ENCODE measurements at places on chromosomes 2 and 18.
A peak's percentile ranks its signal among the peaks of the same experiment; 100 is the strongest.

- no peak for DNase-seq
Measured at GRCh38 chr18:69898241-69898861, 49.3 kb downstream of the CD226 start.

DNA sequence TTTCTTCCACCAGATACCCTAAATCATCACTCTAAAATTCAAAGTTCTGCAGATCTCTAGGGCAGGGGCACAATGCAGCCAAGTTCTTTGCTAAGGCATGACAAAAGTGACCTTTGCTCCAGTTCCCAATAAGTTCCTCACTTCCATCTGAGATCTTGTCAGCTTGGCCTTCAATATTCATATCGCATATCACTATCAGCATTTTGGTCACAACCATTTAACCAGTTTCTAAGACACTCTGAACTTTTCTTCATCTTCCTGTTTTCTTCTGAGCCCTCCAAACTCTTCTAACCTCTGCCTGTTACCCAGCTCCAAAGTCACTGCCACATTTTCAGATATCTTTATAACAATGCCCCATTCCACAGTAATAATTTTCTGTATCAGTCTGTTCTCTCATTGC, 452.6 kb upstream of the TRIB2 start:
- no peak for DNase-seq

DNA sequence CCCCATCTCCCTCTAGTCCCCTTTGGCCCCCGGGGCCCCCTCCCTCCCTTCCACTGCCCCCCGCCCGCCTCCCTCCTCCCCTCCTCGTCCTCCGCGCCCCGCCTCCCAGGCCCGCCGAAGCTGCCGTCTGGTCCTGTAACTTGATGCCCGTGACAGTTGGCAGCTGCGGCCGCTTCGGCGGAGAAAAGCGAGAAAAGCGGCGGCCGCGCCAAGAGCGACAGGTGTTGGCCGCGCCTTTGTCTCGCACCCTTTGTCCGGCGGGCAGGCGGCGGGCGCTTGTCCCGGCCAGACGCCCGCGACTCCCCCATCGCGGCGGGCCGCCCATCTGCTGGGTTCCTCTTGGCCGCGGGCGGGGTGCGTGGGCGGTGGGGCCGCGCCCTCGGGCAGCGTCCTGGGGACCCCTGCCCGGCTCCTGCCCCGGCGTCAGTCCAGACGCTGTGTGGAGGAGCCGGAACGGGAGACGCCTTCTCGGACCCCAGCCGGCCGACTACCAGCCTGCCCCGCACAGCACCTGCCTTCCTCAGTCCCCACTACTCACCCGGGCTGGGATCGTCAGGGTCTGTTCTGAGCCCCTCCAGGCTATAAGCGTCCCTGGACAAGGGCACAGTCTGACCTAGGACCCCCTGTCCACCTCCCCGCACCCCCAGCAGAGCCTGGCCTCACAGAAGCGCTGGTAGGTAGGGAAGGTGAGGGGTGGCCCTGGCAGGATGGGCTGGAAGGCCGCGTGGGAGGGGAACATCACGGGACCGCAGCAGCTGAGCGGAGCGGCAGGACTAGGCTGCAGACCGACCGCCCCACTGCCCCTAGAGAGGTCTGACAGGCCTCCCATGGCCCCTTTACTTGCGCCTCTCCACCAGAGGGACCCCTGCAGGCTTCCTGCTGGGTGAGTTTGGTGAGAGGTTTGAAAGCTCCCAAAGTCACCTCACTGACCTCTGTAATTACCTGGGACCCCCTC, 1.2 kb upstream of the HES6 start:
- peak; percentile 24 for DNase-seq

GRCh38 chr2:46915281-46915810, at the start of gene MCFD2:
MCFD2 (minus strand) TSS chr2:46915806; CDS start chr2:46909171, 6,635 bp downstream.
- no peak for DNase-seq

GRCh38 chr2:134148172-134148571, 105.7 kb upstream of the MGAT5 start:
- DNase-seq, result no peak

DNA sequence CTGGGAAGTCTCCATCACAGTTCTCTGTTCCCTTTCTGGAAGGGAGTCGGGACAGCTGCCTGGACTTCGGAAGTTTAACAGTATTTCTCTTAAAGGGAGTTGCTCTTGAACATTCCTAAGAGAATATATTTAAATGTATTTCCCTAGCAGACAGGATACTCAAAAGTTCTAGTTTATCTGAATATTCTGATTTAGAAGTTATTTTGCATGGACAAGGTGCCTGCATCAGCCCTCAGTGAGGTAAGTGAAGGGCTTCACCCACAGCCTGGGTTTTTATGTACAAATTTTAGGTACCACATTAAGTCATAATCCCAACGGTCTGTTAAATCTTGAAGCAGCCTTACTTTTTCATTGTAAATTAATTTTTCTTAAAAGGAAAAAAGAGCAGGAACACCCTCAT, 65.1 kb upstream of the REV1 start:
- DNase-seq, result no peak

GRCh38 chr2:129866391-129866790, 113.1 kb upstream of the RAB6C start:
- DNase-seq, result no peak

DNA sequence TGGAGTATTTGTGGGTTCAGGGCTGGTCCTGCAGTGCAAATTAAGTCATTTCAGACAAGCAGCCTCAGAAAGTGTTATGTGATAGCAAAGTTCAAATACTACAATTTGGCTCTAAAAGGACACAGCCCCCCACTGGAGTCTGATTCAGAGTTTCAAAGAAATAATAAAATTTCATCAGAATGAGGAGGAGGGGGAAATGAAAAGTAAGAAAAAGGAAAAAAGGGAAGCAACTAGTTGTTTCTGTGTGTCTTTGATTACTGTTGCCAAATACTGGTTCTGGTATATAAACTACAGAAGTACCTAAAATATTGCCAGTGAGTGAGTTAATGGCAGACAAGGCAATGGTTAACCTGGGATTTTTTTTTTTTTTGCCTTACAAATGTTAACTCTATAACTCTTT, 773.9 kb downstream of the BCL11A start:
- no peak for DNase-seq

DNA sequence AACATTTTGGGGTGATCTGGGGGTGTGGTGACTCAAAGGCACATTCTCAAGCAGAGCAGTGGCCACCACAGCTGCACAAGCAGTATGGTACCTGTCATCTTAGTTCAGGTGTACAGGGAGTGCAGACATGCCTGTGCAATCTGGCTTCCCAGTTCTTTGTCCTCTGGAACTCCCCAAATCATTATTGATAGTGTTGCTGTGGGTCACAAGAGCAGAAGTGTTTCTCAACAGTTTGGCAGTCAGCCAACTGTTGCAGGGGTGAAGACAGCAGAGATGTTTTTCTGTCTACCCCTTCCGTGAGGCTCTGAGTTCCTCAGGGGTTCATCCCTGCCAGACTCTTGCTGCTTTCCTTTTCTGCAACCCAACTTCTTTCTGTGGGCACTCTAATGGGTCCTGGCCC, 206.5 kb upstream of the ZSWIM2 start:
- no peak for DNase-seq

DNA sequence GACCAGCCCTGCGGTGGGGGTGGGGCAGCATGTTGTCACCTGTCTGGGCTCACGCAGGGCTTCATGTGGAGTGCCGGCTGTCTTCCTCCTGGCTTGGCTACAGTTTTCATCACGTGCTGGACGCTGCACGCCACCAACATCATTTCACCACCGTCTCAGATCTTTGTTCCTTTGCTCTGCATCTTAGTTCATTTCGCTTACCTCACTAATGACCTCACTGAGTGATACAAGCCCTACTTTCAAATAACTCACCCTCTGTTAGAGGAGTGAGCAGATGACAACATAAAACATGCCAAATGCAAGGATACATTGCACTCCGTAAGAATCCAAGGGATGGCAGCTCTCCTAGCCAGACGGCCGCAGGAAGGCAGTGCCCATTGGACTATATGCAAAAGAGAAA, 527.5 kb downstream of the GALR1 start:
- no peak for DNase-seq

DNA sequence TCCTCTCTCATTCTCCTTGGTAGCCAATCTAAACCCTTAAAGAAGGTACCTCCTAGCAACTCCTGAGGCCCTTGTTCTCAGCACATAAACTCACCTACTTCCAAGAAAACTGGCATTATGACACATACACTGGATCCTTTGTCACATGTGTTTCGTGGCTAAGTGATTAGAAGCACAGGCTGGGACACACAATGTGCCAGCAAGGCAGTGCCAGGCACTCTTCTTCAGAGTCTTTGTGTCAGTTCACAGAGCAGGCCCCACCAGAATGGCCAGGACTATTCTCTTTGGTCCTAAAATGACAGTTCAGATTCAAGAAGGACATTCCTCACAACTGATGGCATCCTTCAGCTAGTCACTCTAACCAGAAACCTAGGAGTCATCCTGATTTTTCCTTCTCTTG, 40.3 kb downstream of the SMC6 start:
- DNase-seq, result no peak

- no peak for DNase-seq
Measured at GRCh38 chr2:166112193-166112605, 15.6 kb downstream of the SCN1A start.

GRCh38 chr2:69456950-69457445, 19.8 kb upstream of the NFU1 start:
- no peak for DNase-seq

GRCh38 chr2:82968358-82968757, 1490.7 kb downstream of the SUCLG1 start:
- no peak for DNase-seq

GRCh38 chr2:231940795-231941194, 14.6 kb upstream of the NPPC start:
- no peak for DNase-seq

GRCh38 chr2:162233197-162233596, 10.0 kb downstream of the FAP start:
- DNase-seq, result no peak

DNA sequence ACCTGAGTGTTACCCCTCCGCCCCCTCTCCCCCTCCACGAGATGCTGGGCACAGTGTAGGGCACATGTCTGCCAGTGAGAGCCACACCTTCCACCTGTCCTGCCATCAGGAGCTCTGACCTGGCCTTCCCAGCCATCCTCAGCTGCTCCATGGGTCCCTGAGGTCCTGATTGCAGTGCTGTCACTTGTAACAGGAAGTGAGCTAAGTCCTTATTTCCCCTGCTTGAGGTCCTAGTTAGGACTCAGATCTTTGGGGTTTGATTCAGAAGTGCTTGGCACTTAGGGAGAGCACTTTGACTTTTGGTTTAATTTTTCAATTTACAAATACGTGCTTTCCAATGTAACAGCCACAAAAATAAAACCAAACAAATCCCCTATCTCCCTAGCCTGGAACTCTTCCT, 125.5 kb downstream of the WDSUB1 start:
- DNase-seq, result no peak

- no peak for DNase-seq
Measured at GRCh38 chr2:27029051-27029450, 3.7 kb upstream of the TMEM214 start.

DNA sequence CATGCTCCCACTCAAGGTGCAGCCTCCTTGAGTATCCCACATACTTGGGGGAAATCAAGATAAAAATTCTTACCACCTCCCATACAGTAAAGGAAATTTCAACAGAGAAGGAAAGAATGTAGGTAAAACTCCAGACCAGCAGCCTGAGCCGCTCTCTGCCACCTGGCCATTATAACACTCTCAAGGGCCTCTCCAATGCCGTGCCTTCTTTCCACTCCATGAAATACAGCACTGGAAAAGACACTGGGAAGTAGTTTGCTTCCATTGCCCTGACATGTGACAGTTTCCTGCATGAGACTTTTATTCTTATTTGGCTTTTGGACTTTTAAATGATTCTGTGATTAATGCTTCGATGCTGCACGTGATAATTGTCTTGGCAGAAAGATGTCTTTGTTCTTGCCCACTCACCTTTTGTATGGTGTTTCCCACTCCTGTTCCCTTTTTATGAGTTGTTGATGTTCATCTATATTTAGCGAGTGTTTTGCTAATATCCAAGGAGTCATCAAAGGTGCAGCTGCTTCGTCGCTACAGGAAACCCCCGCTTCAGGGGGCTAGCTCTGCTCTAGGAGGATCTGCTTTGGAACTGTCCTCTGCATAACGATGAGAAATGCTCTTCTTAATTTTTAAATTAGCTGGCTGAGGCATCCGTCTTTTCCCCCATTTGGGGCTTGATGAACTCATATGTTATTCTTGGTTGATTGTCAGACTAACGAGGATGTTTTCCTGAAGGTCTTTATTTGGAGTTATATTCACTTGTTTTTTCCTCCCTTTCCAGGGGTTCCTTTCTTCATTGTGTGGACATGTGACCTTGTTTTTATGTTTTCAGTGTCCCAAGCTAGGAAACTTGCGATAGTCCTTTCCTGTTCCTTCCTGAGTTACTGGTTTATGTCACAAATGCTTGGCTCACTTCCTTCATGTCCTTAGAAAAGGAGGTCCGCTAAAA, 179.4 kb downstream of the TXNL1 start:
- DNase-seq, result no peak
